ENCODE measurements at places on chromosomes 4 and X. TPM values are rescaled to one million over a fixed set of nuclear protein-coding genes. Genes with fewer than 3 reads are reported as not detected.

Gene RHOXF2B
- not detected for total RNA-seq

Gene XG
- total RNA-seq, result 4.0 TPM

Gene PDCL2
- total RNA-seq, result not detected

Gene P2RY4
- total RNA-seq, result 1.0 TPM

Gene TRAM1L1
- 2.6 TPM for total RNA-seq

Gene CYSLTR1
- total RNA-seq, result 5.3 TPM

Gene CT45A1
- not detected for total RNA-seq

Gene PLXNA3
- total RNA-seq, result 73.0 TPM

Gene MAGEB10
- not detected for total RNA-seq

Gene FAT1
- total RNA-seq, result 151 TPM

Gene LEF1
- total RNA-seq, result 10.7 TPM

Gene RXFP1
- not detected for total RNA-seq

Gene GLRA3
- total RNA-seq, result not detected

Gene NXF3
- total RNA-seq, result 0.94 TPM

Gene CXCL13
- not detected for total RNA-seq

Gene PDGFRA
- 131 TPM for total RNA-seq
